ENCODE measurements at places on chromosomes 2 and 18.

DNA sequence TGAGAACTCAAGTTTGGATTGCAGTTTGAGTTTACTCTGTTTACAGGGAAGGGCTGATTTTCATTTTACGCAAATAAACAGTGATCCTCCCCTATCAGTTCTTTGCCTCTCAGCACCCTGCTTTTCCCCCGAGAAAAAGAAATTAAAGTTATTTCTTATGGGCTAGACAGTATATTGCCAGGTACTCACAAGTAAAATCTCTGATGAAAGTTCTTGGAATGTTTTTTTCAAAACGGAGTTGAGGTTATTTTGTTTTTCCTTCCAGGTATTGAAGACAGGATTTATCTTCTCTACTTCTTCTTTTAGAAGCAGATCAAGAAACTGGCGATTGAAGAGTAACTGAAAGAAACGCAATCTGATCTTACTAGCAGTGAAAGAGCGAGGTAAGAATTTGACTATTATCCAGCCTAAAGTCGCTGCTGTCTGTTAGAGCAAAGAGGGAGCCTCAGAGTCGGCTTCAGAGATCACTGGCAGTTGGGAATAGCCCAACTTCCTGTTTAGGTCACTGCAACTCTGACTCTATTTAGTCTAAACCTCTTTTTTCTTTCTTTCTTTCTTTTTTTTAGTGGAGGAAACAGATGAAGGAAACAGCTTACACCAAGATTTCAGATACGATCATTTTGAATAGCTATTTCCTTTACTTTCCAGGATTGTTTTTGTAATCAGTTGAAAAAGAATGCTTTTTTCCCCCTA, at the start of gene TFPI:
TFPI (minus strand) TSS at position 425 of the 693 bp plus-strand sequence. CDS start 50,667 bp downstream, outside the sequence.
- no peak for DNase-seq

- no peak for DNase-seq
These were observed 288.5 kb downstream of the SP3 start for GRCh38 chr2:173676647-173677046.

DNA sequence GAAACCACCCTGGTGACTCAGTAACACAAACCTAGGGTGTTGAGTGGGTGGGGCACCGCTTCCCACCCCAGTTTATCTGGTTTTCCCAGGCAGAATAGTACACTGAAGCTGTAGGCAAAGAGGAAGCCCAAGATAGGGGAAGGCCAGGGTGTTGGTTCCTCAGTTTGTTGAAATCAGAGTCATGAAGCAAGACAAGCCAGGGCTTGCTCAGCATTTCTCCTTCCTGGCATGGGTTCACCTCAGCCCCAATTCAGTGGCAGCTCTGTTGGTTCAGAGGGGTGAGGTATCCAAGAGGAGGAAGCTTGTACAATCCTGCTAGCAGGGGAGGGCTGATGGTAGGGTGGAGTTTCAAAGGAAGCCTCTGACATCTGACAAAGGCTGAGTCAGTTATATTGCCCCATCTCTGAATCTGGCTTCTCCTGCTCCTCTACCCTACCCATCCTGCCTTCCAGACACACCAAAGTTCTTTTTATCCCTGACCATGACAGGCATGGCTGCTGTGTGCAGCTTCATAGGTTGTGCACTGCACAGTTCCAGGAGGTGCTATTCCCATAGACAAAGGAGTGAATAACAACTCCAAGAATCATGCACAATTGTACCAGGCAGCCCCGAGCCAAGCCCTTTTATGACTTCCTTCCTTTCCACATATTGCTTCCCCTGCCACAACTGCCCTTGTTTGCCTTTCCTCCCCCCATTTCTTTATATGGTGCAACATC, 24.9 kb upstream of the RAB10 start:
- DNase-seq = no peak

- peak; percentile 76 for DNase-seq
These were observed 680 bp upstream of the LBH start for GRCh38 chr2:30230497-30231211.

DNA sequence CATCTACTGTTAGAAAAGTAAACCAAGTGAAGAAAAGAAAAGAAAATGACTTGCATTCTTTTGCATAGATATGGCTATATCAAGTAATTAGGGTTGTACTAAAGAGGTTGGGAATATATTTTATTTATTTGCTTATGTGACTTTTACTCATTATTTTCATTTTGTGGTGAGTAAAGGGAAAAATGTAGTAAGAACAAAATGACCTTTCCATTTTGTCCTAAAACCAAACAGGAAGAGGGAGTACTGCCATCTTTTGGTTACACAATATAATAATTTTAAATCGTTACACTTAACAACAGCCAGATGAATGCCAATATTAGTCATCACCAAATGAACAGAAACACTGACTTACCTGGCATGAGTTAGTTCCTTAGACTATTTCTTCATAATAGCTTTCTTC, 47.3 kb upstream of the NDUFV2 start:
- DNase-seq = no peak

- DNase-seq = no peak
These were observed 206.4 kb upstream of the SLC39A10 start for GRCh38 chr2:195450552-195451113.

GRCh38 chr2:69997015-69997830, 35.8 kb upstream of the ASPRV1 start:
- DNase-seq = no peak

GRCh38 chr18:57780706-57781347, 22.3 kb downstream of the ATP8B1 start:
- no peak for DNase-seq

GRCh38 chr2:32360416-32360815, 3.6 kb downstream of the BIRC6 start:
- DNase-seq = no peak

DNA sequence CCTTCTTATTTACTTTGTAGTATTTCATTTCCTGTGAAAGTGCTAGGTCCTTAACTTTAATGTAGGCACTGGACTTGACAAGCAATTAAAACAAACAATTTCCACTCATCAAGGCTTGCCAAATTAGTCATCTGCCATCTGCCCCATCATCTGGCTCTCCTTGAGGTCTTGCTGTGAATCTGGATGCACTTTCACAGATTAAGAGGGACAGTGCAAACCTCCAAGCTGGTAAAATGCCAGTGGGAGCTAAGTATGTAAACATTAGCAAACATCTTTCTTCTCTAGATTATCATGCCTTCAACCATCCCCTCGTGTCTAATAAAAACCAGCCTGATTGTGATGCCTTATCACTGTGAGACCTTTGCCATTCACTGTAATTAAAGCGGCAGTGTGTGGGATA, 402.9 kb downstream of the ERBB4 start:
- no peak for DNase-seq

- DNase-seq = no peak
These were observed 190.2 kb downstream of the SETBP1 start for GRCh38 chr18:44870631-44871502.

- no peak for DNase-seq
These were observed 28.6 kb upstream of the TMEM87B start for GRCh38 chr2:112026509-112026908.

DNA sequence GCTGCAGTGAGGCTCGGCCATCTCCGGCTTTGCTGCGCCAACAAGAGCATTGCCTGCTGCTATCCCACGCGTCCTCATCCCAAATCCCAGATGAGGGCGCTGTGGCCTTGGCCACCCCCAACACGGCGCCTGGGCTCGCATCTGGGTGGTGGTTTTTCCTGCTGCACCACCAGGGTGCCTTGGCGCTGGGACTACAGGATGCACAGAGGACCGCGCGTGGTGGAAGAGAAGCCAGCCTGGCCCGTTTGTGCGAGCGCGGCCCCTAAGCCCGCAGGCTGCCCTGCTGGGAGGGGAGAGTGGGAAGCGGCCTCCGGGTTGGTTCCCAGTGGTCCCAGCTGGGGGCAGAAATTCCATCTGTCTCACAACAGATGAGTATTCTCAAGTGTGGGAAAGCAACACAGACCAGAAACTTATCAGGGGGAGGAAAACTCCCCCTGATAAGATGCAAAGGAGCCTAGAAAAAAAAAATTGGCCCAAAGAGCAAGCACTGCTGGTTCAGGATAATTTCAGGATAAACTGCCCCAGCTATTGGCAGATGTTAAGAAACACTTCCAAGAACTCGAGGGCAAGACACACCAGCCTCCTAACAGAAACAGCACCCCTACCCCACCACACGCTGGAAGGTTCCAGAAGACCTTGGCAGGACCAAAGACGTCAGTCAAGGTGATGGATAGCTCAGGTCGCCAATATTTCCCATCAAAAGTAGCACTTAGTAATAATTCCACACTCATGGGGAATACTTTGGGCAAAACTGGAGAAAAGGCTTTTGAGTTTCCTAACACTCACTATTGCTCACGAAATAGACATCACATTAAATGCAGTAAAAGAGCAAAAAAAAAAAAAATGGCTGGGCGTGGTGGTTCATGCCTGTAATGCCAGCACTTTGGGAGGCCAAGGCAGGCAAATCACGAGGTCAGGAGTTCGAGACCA, 152.1 kb downstream of the PXDN start:
- DNase-seq = peak; percentile 84

GRCh38 chr2:226747288-226747687, 52.3 kb downstream of the IRS1 start:
- DNase-seq = no peak

DNA sequence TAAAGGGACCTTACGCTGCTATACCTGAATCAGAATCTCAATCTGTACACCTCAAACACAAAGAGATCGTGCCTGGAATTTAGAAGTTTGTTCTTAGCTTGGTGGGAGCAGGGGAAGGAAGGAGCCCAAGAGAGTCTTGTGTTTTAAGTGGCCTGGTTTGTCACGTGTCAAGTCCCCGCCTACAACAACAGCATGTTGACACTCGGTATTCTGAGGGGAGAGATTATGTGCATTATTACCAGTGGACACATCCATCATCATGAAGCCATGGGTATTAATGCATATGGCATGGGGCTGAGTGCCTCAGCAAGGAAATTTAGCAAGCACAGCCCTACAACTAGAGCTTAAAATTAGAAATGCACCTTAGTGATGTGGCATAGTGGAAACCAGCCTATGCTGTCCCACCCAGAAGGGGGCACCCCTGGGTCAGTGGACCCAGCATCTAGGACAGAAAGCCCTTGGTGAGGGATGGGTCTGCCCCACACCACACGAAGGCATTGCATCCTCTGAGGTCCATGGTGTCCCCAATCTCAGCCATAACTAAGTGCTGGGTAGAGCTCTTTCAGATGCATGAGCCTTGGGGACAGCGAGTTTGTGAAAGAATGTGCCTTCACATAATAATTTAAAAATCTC, 138.7 kb downstream of the MGAT5 start:
- no peak for DNase-seq

GRCh38 chr2:128438586-128438985, 119.9 kb upstream of the HS6ST1 start:
- peak; percentile 36 for DNase-seq

DNA sequence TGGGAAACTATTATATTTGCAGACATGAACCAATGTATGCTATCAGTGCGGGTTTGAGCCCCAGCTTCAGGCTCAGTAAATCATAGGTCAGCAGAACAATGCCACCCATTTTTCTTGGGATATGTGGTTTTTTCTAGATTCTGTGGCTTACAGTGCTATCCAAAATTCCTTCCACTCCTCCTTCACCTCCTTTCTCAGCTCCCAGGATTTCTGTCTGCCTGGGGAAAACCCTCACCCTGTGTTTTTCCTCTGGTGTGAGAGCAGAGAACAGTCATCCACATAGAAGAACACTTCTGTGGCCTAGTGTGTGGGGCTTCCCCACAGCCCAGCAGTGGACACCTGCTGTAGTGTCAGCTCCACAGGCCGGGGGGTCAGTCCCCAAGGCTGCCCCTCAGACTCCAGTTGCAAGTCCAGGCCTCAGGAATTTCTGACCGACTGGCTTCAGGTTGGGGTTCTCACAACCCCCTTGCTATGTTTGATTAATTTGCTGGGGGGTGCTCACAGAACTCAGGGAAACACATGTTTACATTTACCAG, 238.2 kb downstream of the LDLRAD4 start:
- no peak for DNase-seq

- no peak for DNase-seq
These were observed 25.3 kb downstream of the CROCC2 start for GRCh38 chr2:240931319-240931949.

- DNase-seq = no peak
These were observed 965.2 kb upstream of the FANCL start for GRCh38 chr2:59206361-59206760.

- DNase-seq = no peak
These were observed 1.6 kb downstream of the COX7A2L start for GRCh38 chr2:42359304-42359964.

DNA sequence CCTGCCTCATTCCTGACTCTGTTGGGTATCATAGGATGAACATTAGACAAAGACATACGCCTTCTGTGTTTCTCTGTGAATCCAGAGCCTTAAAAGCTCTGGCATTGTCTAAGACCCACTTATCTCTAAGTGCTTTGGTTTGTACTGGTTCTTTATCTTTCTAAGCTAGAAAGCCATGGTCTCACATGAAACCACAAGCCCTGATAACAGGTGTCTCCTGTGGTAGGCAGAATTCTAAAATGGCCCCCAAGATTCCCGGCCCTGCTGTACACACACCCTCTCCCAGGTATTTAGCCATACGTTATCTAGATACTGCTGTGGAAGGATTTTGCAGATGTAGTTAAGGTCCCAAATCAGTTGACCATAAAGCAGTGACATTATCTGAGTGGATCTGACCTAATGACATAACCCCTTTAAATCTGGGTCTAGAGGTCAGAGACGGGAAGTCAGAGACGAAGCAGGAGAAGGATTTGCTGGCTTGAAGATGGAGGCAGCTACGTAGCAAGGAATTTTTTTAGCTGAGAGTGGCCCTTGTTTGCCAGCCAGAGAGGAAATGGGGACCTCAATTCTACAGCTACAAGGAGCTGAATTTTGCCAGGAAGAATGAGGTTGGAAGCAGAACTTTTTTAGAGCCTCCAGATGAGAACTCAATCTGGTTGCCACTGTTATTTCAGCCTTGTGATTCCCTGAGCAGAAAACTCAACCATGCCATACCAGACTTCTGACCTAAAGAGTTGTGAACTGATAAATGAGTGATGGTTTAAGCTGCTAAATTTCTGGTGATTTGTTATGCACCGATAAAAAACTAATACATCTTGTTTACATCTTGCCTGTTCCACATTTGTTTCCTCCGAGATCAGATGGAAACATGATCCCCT, 186.7 kb downstream of the CAMKMT start:
- DNase-seq = no peak

- no peak for DNase-seq
These were observed 19.2 kb upstream of the SEH1L start for GRCh38 chr18:12928641-12929040.

DNA sequence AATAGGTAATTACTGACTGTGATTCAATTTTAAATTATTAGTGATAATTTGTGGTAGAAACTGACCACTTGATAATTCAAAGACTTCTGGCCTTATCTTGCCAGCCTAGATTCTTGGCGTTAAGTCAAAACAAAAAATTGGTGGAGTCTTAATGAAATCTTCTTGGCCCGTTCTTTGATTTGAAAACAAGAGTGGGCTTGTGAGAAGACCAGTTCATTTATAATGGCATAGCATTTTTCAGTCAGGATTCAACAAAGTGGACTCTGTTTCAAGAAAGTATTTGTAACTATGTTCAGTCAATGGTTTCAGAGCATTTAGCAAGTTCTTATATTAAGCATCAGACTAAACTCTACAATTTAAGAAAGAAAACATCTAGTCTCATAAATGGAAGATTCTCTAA, 26.0 kb downstream of the ITGA4 start:
- no peak for DNase-seq

Data from ecto neural progenitor cell (in vitro differentiated cells).